CMK (cell line): ENCODE measurements at places on chromosomes 2 and 18.

- DNase-seq = no peak
Observed at GRCh38 chr2:182941121-182941722, 74.8 kb upstream of the FRZB start.

GRCh38 chr2:219542931-219543595 lies 546 bp downstream of the CHPF start:
- DNase-seq = no peak

DNA sequence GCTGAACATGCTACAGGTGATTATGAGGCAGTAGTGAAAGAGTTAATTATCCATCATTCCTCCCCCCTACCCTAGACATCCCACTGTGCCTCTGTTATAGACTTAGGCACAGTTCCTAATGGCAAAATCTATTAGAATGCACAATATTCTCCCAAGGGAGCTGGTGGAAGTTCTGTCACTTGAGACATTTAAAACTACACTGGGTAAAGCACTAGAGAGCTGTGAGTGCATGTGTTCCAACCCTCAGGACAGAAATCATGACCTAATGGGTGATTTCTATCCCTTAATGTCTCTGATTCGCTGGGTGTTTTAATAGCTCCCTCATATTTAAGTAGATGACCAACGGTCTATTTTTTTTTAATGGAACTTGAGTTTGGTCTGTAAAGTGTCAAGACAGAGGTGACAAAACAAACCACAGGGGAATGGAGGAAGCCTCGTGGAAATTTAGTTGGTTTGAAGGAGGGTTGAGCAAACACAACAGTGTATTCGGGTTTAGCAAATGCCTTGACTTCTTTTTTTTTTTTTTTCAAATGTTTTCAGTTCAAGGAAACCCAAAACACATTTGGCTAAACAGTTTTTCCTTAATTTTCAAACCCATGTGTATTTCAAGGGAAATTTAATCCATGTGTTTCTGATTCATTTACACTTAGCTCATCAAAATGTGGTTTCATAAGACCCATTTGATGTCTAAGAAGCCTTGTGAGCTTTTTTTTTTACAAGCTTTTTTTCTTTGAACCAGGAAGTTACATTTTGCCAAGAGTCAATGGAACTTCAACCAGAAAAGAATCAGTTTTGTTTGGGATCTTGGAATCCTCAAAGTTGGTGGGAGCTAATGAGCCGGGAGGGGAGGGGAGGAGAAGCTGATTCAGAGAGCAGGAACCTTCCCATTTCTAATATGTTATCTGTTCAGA lies 665.1 kb upstream of the ZEB2 start:
- no peak for DNase-seq

DNA sequence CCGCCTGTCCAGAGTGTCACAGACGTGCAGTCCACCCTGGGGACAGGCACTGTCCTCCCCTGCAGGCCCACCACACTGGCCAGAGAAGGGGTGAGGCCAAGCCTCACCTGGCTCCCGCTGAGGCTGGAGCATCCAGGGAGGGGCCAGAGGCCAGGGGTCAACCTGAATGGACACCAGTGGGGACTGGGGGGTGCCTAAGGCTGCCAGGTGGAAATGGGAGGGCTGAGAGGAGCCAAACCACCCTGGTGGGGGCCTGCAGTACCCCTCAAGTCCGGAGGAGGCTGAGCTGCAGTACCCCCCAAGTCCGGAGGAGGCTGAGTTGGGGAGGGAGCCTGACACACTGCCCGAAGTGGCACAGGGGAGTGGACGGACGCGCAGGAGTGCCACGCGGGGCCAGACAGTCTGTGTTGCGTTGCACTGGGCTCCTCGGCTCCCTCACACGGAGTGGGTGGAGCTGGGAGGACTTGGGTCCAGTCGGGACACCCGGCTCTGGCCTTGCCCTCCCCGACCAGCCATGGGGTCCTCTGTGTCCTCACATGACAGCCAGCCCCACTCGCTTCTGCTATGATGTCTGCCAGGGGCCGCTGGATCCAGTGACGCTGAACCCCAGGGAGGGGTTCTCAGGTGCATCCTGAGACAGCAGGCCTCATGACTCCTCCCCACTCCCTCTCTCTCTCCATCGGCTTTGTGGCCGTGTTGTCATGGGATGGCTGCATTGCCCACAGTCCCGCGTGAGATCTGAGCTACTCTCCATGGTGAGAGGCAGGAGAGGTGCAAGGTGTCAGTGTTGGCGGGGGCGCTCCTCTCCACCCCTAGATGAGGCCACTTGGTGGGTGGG lies 22.3 kb upstream of the GPC1 start:
- DNase-seq = no peak

GRCh38 chr2:186903216-186903615 lies 54.2 kb upstream of the ZSWIM2 start:
- DNase-seq = no peak
